ENCODE measurements at places on chromosomes 5 and 9. TPM values are rescaled to one million over a fixed set of nuclear protein-coding genes. Genes with fewer than 3 reads are reported as not detected.

DNA sequence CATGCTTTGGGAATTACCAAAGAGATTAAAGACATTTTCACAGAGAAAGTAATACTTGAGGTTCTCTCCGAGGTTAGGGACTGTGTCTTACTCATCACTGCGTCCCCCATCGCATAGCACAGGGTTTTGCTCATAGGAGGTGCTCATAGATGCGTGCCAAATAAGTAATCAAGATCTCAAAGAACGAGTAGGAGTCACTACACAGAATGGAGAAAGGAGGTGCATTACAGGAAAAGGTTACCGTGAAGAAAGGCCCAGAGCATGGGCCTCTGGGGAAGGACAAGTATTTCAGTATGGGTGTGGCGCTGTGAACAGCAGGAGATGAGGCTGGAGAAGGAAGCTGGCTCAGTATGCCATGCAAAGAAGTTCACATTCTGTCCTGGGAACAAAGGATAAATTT is 182.4 kb downstream of the ACTL7B start:
- DNase-seq: no peak
- H3K27ac ChIP-seq: no peak overlapping the region
- H3K36me3 ChIP-seq: no peaks in the 10 kb centered on the region
- no peak overlapping the region for H3K4me3 ChIP-seq
- no peaks in the 10 kb centered on the region for H3K27me3 ChIP-seq

- H3K36me3 ChIP-seq: no peaks in the 10 kb centered on the region
- H3K27me3 ChIP-seq: no peaks in the 10 kb centered on the region
- DNase-seq: no peak
Measured at GRCh38 chr5:157323107-157323706, 57.3 kb downstream of the CYFIP2 start.

GRCh38 chr9:128550770-128551656 is 1.4 kb upstream of the SPTAN1 start:
- no peak overlapping the region for H3K4me3 ChIP-seq
- DNase-seq: no peak
- no peaks in the 10 kb centered on the region for H3K27me3 ChIP-seq

- no peak overlapping the region for H3K27ac ChIP-seq
Measured at GRCh38 chr5:66517351-66517750, 78.8 kb upstream of the MAST4 start.

ZNF300 gene
- 8.8 TPM for total RNA-seq

All from breast epithelium (tissue), 4 donors.